ENCODE measurements at places on chromosomes 16 and 17. TPM values are rescaled to one million over a fixed set of nuclear protein-coding genes. Genes with fewer than 3 reads are reported as not detected.

DNA sequence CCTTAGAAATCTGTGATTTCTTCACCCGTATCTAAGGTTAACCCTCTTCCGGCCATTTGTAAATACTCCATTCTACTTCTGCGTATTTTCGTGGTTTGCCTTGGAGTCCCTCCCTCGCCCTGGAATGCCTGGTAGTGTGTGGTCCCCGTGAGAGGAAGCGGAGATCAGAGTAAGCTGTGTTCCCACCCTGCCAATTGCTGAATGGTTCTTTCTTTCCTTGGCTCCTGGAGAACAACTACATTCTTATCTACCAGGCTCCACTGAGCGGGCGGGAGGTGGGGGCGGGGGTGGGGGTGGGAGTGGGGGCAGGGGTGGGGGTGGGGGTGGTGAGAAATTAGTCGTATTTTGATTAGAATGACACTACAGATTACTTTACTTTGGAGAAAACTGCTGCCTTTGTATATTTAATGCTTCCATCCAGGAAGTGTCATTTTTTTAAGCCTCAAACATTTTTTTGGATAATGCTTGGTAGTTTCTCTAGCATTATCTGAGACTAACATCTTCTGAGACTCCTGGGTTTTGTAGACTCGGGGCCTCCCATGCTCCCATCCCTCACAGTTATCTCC is 20.9 kb upstream of the FASN start:
- H3K4me3 ChIP-seq, result no peak overlapping the region
- H3K36me3 ChIP-seq, result no peaks in the 10 kb centered on the region
- peak overlapping the region; percentile 44 for H3K27ac ChIP-seq
- no peak for DNase-seq

GRCh38 chr17:82740906-82741759 is 5.7 kb downstream of the FN3K start:
- no peak for DNase-seq
- peaks cover 66% of the 10 kb centered on the region for H3K36me3 ChIP-seq
- H3K4me3 ChIP-seq, result peak overlapping the region; percentile 38
- H3K4me1 ChIP-seq, result no peaks in the 10 kb centered on the region
- H3K27me3 ChIP-seq, result no peaks in the 10 kb centered on the region
- no peak overlapping the region for H3K27ac ChIP-seq

DNA sequence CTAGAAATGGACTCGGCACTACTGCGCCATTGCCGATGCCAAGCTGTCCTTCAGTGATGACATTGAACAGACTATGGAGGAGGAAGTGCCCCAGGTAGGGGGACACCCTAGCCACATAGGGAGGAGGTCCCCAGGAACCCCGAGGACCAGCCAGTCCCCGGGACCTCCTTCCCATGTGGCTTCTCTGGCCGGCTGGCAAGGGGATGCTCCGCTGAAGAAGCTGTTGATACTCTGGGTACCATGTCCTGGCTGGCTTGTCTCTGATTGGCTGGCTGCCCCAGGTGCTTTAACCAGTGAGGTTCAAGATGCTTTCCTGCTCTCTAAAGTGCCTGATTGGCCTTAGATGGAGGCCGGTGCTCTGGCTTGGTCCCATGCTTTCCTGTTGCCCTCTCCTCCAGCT is 103.6 kb downstream of the SDR42E1 start:
- no peaks in the 10 kb centered on the region for H3K4me1 ChIP-seq
- peaks cover 3% of the 10 kb centered on the region for H3K36me3 ChIP-seq
- no peak for DNase-seq
- H3K27me3 ChIP-seq, result no peaks in the 10 kb centered on the region

GRCh38 chr16:1290063-1290501 is 19.4 kb upstream of the UBE2I start:
- H3K27ac ChIP-seq, result no peak overlapping the region
- H3K36me3 ChIP-seq, result no peaks in the 10 kb centered on the region
- no peaks in the 10 kb centered on the region for H3K4me1 ChIP-seq
- peak; percentile 76 for DNase-seq
- no peak overlapping the region for H3K4me3 ChIP-seq

DNA sequence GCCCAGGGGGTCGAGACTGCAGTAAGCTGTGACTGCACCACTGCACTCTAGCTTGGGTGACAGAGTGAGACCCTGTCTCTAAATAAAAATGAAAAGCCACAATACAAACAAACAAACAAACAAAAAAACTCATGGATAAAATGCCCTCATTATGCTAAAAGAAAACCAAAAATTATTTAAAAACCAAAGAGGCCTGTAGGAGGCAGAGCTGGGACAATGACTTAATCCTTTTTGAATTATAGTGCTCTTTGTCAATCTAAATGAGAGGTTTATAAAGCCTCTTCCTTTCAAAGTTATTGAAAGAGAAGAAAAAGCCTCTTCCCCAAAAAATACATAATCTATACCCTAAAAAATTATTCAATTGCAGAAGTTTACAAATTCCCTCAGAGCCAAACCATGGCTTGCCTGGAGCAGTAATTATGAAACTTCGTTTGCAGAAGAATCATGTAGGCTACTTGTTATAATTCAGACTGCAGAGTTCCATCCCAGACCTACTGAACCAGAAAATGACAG is 18.5 kb downstream of the CRLF3 start:
- H3K4me3 ChIP-seq, result no peak overlapping the region
- no peaks in the 10 kb centered on the region for H3K27me3 ChIP-seq
- no peak for DNase-seq
- H3K27ac ChIP-seq, result no peak overlapping the region

- DNase-seq, result peak; percentile 93
- H3K27me3 ChIP-seq, result no peaks in the 10 kb centered on the region
- H3K27ac ChIP-seq, result no peak overlapping the region
- H3K4me3 ChIP-seq, result no peak overlapping the region
Observed at GRCh38 chr16:48526058-48526957, 83.7 kb downstream of the N4BP1 start.

DNA sequence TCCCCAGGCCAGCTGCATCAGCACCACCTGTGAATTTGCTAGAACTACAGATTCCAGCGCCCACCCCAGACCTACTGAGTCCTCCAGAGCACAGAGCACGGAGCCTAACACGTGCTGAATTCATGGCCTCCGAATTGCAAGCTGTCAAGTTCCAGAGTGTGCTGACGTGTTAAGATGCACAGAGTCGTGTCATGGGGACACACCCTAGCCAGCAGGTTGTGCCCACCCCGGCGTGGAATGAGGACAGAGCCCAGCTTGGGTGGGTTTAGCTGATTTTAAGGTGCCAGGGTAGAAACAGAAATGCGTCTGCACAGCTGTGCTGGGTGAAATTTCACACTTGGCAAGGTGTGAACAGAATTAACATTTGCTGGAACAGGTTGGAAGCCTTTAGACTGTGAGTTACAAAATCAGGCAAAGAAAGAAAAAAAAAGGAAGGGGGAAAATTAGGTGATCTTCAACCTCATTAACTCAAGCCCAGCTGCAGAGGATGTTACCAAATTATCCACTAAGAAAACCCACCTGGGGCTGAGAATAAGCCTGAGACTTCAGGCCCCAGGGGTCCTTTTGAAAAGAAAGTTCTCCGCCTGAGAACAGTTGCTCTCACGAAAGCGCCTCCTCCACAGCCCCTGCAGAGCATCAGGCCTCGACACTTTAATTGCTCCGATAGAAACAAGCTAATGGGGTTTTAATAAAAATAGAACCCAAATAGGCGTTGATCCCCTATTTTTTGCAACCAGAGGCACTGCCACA is 27.1 kb downstream of the GINS3 start:
- DNase-seq, result peak; percentile 71
- no peaks in the 10 kb centered on the region for H3K36me3 ChIP-seq
- no peaks in the 10 kb centered on the region for H3K27me3 ChIP-seq
- H3K4me1 ChIP-seq, result peaks cover 4% of the 10 kb centered on the region
- no peak overlapping the region for H3K4me3 ChIP-seq

GRCh38 chr16:85673529-85674417 is 15.0 kb downstream of the GINS2 start:
- no peaks in the 10 kb centered on the region for H3K4me1 ChIP-seq
- H3K36me3 ChIP-seq, result peaks cover 79% of the 10 kb centered on the region
- DNase-seq, result no peak
- no peaks in the 10 kb centered on the region for H3K27me3 ChIP-seq

DNA sequence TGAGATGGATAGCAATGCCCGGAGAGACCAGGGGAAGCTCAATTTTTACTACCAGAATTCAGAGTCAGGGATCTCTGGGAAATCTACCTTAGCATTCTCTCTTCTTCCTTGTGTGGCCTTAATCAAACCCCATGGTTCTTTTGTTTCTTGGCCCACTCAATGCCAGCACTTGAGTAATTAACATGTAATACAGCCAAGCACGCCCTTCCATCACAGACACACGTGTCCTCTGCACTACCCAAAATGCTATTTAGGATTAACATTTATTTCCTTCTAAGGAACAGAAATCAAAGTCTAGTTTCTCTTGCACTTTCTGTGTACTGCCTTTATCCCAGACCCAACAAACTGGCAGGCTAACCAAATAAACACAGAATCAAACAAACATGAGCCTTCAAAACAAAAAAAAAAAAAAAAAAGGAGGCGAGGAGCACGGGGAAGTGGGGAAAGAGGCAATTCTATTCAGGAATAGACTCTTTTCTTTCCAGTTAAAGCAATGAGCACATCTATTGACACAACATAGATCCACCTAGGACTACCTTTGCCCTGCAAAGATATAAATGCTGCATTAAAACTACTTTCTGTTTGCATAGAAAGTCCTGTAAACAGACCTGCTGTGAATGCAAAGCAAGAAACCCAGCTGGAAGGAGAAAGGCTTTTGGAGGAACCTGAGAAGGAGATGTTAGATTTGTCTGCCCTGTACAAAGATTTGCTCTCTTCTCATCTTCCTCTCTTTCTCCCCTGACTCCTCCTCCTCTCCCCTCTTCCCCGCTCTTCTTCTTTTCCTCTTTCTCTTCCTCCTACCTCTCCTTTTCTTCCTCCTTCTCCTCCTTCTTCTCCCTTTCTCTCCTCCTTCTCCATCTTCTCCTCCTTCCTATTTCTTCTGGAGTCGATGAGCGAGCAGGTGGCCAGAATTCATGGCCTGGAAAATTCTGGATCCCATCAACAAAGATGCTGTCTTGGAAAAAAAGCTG is 294.4 kb downstream of the NPIPA8 start:
- no peaks in the 10 kb centered on the region for H3K36me3 ChIP-seq
- no peaks in the 10 kb centered on the region for H3K4me1 ChIP-seq
- no peak overlapping the region for H3K27ac ChIP-seq
- H3K27me3 ChIP-seq, result peaks cover 15% of the 10 kb centered on the region

DNA sequence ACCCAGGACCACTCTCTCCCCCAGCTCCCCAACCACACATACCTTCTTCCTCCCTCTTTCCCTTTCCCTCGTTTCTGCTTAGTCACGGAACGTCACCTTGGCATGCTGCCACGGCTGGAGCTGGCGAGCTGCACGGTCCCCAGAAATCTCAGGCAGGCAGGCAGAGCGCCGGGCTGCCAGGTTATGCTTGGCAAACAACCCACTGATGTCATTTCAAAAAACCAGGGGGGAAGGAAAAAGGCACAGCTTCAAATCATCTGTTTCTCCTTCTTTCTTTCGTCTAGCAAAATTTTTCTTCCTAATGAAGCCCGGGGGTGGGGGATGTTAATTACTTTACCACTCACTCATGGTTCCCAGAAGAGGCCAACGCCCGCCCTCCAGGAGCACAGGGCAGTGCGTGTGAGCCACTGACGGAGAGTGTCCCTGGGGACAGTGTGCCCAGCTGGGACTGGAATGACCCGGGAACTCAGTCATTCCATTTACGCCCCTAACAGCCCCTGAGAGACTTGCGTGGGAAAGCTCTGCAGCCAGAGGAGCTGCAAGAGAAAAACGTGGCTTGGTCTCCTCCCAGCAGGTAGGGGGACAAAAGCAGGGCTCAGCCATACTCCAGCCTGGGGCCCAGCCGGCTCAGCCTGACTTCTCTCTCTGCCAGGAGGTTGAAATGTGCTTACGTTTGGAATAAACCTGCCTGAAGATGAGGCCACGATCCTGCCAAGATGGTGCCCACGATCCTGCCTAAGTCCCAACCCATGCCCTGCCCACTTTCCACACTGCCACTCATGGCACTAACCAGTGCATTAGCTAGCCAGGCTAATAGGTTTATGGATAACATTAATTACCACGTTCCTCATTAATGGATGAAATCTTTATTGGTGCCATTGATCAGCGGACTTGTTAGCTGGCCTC is 198.9 kb downstream of the ZFHX3 start:
- DNase-seq, result peak; percentile 59
- no peaks in the 10 kb centered on the region for H3K27me3 ChIP-seq
- H3K36me3 ChIP-seq, result no peaks in the 10 kb centered on the region
- H3K27ac ChIP-seq, result no peak overlapping the region

- H3K4me3 ChIP-seq, result no peak overlapping the region
- H3K4me1 ChIP-seq, result peaks cover 17% of the 10 kb centered on the region
Observed at GRCh38 chr17:37671028-37671823, 28.0 kb upstream of the DDX52 start.

DNA sequence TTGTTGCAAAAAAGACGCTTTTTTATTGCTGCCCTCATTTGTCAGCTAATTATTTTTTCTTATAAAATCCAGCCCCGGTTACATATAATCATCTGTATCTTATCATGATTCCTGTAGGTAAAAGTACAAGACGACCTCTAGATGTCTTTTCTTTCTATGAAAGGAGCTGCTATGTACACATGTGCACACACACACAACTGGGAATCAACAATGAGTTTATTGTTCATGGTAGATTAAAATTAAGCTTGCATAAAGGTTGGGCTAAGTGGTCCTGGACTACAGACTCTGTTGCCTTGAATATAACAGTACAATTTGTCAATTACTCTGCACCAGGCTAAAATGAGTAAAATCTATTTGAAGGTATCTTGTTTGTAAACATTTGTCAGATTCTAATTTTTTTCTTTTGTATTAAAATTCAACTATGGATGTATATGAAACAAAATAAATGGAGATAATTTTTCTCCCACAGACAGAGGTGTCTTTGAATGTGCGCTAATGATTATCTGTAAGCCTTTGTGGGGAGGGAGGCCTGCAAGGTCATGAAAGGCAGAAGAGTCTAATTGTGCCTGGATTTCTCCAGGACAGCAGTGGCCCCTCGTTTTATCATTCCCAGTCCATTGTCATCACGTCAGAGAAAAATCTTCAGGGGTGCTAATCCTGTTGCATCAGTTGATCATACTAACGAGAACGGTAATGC is 13.4 kb downstream of the C17orf58 start:
- no peak overlapping the region for H3K27ac ChIP-seq
- no peaks in the 10 kb centered on the region for H3K4me1 ChIP-seq
- H3K27me3 ChIP-seq, result no peaks in the 10 kb centered on the region

GRCh38 chr17:79484600-79485418 is 126.0 kb downstream of the RBFOX3 start:
- no peak for DNase-seq
- no peaks in the 10 kb centered on the region for H3K36me3 ChIP-seq
- no peaks in the 10 kb centered on the region for H3K27me3 ChIP-seq
- H3K4me3 ChIP-seq, result no peak overlapping the region
- H3K27ac ChIP-seq, result no peak overlapping the region
- H3K4me1 ChIP-seq, result no peaks in the 10 kb centered on the region

The AXIN2 gene
- total RNA-seq, result 64.8 TPM

The TPSAB1 gene
- not detected for total RNA-seq

The ASGR1 gene
- 8.3 TPM for total RNA-seq

The CNGB1 gene
- total RNA-seq, result 0.73 TPM

The OMG gene
- not detected for total RNA-seq

The CEP295NL gene
- 0.97 TPM for total RNA-seq

The PPM1E gene
- 2.2 TPM for total RNA-seq

The G6PC1 gene
- total RNA-seq, result not detected
